Substantia nigra (tissue), 51 donors: ENCODE measurements at places on chromosomes 2 and 18.

DNA sequence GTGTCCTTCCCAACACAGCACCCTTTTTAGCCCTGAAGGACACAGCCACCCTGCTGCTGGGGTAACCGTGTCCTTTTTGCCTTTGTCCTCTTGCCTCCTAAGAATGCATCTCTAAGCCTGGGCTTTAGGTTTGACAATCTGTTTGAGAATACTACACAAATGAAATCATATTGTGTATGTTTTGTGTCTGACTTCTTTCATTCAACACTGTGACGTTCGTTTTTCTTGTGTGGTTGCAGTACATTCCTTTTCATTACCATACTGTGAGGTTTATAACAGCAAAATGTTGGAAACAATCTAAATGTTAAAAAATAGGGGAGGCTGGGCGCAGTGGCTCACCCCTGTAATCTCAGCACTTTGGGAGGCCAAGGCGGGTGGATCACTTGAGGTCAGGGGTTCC, 11.2 kb downstream of the ASPRV1 start:
- no peak for DNase-seq

DNA sequence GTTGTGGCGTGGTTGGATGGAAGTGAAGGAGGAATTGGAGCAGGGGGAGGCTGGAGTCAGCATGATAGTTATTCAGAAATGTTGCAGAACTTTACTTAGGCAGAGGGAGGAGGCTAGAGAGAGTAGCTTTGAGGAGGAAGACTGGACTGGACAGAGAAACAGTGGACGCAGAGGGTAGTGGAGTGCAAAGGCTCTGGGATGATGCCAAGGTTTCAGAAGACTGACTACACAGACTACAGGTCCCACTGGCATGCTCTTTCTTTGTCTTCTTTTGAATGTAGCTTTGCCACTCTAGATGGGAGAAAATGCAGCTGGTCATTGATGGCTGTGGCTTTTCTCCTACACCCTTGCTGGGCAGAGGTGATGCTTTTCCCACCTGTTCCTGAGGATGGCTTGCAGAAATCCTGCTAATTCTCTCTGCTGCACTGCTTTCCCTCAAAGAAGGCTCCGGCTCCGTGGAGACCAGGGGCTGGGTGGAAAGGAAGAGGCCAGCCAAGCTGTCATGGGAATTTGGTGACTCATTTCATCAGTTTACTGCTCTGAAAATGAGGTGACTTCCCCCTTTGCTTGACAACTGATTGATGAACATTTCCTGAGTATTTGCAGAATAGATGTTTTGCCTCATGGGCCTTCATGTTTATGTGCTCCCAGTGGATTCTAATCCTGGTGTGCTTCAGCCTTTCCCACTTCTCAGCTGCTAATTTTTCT, 42.4 kb downstream of the MEIS1 start:
- DNase-seq, result no peak

DNA sequence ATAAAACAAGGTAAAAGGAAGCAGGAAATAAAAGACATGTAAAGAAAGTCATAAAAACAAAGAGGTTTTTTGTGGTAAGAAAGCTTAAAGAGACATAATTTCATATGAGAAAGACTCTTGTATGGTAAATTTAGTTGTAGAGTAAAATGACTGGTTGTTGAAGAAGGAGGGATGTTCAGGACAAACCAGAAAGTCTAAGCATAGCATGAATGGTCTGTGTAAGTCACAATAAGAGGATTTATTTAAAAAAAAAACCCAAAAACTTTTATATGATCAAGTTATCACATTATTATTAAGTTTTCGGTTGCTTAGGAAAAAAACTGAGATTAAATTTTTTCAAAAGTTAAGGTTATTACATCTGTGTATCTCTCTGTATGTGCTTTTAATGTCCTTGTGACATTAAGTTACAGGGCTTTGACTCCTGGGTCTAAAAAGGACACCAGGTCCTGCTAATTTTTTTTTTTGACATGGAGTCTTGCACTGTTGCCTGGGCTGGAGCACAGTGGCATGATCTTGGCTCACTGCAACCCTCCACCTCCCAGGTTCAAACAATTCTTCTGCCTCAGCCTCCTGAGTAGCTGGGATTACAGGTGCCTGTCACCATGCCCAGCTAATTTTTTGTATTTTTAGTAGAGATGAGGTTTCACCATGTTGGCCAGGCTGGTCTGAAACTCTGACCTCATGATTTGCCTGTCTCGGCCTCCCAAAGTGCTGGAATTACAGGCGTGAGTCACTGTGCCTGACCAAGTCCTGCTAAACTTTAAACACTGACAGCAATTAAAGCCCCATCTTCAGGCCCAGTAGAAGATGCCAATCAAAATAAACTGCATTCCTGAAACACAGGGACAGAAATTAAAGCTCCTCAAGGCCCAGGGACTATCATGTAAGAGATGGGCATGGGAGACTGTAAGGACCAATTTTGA, 14.2 kb upstream of the OXER1 start:
- no peak for DNase-seq

GRCh38 chr2:133377021-133377481, 191.2 kb downstream of the NCKAP5 start:
- DNase-seq, result no peak

GRCh38 chr2:24058564-24059271, 9.2 kb downstream of the FKBP1B start:
- no peak for DNase-seq
